ENCODE measurements at places on chromosomes 7 and 10.

DNA sequence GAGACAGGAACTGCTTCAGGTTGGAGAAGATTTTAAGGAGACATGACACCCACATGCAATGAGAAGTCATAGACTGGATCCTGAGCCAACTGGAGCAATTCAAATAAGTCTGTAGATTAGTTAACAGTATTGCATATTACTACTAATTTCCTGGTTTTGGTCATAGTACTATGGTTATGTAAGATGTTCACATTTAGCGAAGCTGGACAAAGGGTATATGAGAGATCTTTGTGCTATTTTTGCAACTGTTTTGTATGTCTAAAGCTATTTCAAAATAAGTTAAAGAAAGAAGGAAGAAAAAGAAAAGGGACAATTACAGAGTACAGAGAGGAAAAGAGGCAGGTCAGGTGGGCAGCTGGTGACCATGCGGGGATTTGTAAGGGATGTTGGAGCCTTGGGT lies 116.5 kb upstream of the SVIL start:
- no peak for DNase-seq

- no peak for DNase-seq
These were observed 780.3 kb downstream of the LRMDA start for GRCh38 chr10:76211691-76212090.

DNA sequence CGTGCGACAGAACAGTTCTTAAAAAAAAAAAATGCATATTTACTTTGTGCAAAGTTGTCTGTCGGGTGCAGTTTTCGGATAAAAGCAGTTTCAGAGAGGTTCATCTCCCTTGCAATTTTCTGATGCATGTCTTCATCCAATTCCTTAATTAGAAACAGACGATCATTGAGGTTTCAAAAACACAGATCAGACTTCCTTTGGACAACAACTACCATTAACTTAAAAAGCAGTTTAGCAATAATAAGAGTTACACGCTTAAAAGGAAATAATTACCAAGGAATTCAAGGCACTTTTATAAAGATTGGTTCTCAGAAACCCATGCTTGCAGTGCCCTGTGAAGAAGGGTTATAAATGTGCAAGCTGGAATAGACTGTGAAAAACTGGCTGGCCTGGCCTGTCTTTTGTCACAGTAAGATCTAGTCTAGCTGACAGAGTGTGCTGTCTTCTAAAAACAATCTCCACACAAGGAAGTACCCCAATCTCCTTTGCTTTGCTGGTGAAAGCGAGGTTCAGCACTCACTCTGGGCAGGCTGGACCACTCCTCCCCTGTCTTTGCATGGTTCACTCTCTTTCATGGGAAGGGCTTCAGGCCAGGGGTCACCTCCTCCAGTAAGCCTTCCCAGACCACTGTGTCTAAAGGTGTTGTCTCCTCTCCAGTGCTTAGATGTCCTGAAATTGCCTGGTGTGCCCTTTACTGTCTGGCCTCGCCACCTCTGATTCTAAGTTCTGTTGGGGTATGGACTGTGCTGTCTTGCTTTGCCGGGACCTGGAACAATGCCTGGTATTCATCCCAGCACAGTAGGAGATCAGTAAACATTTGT lies 34.8 kb upstream of the HNRNPH3 start:
- no peak for DNase-seq

GRCh38 chr10:38102880-38103279 lies 8.7 kb downstream of the ZNF37A start:
- no peak for DNase-seq

GRCh38 chr10:47329855-47330254 lies 7.6 kb downstream of the GDF2 start:
- no peak for DNase-seq

GRCh38 chr10:57979491-57979890 lies 288.2 kb downstream of the IPMK start:
- no peak for DNase-seq

DNA sequence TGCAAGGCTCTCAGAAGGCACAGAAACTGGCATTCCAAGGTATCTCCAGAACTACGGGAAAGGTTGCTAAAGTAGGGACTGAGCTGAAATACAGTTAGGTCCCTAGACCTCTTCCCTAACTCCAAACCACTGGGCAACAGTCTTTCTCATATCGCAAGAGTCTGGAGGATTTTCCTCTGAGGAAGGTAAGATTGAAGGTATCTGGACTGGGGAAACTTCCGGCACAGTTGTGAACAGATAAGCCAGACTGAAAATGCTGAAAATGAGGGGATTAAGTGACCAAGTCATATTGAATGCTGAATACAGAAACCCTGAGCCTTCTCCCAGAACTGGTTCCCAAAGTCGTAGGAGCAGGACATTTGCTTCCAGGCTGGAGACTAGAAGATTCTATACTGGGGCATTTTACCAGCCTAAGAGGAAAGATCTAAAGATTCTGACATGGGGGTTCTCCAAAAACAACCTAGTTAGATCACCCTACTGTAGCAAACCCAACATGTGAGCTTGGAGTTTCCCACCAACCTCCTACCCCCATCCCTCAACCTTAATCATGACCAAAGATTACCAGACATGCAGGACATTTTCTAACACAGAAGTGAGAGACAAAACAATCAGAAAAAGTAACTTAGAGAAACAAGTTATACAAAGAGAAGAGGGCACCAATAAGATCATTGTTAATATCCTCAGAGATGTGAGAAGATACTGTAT lies 2.8 kb upstream of the PRRT4 start:
- DNase-seq: no peak

GRCh38 chr10:45427262-45427969 lies 53.4 kb downstream of the ALOX5 start:
- DNase-seq: no peak

DNA sequence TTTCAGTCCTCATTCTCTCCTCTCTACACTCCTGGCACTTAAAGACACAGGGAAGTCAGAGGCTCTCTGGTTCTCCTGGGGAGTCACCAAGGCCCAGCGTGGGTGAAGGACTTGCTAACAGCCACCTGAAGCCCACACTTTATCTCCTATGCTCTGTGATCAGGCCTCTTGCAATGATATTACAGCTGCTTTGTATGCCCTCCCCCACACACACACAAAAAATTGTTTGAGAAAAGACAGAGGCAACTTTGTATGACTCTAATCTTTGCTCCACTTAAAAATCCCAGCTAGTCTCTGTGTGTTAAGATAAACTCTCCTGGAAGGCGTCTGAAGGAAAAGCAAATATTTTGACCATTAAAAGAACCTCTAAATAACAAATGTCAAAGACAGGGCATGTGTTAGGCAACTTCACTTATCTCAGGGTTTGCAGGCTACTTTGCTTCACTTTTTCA lies 507.2 kb downstream of the TNS3 start:
- no peak for DNase-seq

- no peak for DNase-seq
These were observed 330.7 kb downstream of the ELMO1 start for GRCh38 chr7:37118004-37118403.

DNA sequence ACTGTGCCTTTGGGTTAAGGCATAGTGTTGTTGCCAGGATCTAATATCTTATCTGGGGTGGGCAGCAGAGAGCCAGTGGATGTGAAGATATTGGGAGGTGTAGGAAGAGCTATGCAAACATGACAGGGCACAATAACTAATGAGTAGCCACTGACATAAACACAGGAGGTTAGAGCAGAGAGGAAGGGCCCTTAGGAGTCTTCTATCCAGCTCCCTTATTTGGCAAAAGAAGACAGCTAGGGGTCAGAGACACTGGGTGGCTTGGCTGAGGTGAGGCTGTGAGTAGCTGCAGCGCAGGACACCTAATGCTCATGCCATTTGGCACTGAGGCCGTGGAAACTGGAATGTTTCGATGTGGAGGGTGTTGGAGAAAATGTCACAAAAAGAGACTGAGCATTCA lies 176.3 kb upstream of the TCF7L2 start:
- no peak for DNase-seq

DNA sequence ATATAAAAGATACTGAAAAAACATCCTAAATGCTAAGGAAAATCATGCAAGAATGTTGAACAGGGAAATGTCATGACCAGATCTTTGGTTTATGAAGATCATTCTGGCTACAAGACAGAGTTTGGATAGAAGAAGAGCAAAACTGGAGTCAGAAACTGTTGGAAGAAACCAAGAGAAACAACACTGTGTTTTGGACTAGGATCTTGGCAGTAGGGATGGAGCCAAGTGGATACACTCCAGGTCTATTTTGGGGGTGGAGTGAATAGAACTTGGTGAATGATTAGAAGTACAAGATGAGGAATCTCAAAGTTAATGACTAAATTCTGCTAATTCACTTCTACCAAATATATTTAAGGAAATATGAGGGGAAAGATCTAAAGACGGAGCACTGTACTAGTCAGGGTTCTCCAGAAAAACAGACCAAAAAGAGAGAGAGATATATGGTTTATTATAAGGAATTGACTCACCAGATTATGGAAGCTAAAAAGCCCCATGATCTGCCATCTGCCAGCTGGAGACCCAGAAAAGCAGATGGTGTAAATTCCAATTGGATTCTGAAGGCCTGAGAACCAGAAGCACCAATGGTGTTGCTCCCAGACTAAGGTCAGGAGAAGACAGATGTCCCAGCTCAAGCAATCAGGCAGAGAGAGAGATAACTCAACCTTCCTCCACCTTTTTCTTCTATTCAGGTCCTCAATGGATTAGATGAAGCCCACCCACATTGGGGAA lies 254.9 kb downstream of the TRIL start:
- DNase-seq: no peak

GRCh38 chr10:112614586-112614985 lies 167.6 kb downstream of the VTI1A start:
- no peak for DNase-seq

DNA sequence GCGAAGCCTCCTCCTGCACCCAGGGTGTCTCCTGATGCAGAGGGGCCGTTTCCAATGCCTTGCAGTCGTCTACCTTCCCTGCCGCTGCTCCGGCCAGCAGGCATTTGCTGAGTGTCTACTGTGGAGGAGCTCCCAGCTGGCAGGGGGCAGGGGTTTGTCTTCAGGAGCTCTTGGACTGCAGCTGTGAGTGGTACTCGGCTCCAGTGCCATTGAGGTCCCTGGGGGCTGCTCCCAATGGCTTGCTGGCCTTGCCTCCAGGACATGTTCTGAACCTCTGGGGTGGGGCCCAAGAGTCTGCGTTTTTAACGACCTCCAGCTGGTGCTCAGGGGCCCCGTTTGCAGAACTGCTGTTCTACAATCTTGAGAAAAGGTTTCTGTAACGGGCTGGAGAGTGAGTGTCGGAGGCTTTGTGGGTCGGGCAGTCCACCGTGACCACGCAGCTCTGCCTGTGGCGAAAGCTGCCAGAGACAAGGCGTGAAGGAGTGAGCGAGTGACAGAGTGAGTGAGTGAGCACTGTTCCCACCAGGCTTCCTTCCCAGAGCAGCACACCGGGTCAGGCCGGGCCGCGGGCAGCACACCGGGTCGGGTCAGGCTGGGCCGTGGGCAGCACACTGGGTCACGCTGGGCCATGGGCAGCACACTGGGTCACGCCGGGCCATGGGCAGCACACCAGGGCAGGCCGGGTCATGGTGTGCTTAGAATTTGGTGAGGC lies 520.2 kb downstream of the PTPRN2 start:
- DNase-seq: no peak

GRCh38 chr7:51590746-51591145 lies 274.1 kb upstream of the COBL start:
- no peak for DNase-seq

DNA sequence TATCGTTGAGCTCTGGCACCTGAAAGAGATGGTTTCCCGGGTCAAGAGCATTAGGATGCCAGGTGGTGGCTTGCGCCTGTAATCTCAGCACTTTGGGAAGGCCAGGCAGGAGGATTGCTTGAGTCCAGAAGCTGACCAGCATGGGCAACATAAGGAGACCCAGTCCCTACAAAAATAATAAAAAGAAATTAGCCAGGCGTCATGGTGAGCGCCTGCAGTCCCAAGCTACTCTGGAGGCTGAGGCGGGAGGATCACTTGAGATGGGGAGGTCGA lies 6.1 kb upstream of the KCP start:
- no peak for DNase-seq

- no peak for DNase-seq
These were observed 68.4 kb upstream of the PRPS1L1 start for GRCh38 chr7:18096087-18096486.

- no peak for DNase-seq
These were observed 179.2 kb upstream of the BET1 start for GRCh38 chr7:94183289-94183749.

Measured in naive B cell (primary cell).